NCI-H1436 treated with DMSO at 0.1 percent for 48 hours (cell line): ENCODE measurements at places on chromosomes 13 and 19.
A peak's percentile ranks its signal among the peaks of the same experiment; 100 is the strongest.

GRCh38 chr19:11191273-11191755 is 6.0 kb downstream of the KANK2 start:
- DNase-seq, result no peak

DNA sequence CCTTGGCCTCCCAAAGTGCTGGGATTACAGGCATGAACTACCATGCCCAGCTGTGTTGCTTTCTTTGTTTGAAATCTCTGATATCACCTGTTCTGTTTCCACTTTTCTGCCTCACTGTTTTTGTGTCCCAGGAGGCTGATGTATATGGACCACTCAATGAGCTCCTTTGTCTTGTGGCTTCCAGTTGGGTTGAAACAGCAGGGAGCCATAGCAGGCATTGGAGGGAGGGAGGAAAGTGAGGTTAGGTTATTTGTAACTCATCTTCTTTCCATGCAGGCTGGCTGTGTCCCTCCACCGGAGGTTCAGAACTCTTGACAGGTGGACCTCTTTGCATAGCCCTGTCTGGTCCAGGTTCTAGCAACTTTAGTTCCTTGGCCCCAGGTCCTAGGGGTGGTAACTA is 6.1 kb upstream of the CYP4F22 start:
- no peak for DNase-seq

DNA sequence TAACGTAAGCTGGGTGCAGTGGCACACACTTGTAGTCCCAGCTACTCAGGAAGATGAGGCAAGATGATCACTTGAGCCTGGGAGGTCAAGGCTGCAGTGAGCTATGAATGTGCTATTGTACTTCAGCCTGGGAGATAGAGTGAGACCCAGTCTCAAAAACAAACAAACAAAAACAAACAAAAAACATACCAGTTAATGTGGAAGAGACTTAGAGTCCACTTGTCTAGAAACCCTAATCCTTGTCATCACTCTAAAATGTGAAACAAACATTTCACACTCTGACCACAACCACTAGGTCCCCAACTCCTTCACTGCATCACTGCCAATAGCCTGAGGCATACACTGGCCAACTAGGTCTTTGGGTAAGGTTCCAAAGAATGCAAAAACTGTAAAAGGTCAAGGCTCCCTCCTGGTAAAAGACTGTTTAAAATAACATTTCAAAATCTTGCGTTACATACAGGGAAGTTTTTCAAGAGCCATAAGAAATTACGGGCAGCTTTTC is 28.6 kb upstream of the CYP2B6 start:
- no peak for DNase-seq

- DNase-seq, result no peak
These were observed 3.6 kb upstream of the HPN start for GRCh38 chr19:35037716-35038622.

DNA sequence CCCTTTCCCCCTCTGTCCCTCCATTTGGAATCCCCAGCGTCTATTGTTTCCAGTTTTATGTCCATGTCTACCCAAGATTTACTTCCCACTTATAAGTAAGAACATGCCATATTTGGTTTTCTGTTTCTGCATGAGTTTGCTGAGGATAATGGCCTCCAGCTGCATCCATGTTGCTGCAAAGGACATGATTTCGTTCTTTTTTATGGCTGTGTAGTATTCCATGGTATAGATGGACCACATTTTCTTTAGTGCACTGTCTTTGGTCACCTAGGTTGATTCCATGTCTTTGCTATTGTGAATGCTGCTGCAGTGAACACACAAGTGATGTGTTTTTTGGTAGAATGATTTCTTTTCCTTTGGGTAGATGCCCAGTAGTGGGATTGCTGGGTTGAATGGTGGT is 3.8 kb downstream of the ZNF555 start:
- DNase-seq, result no peak

DNA sequence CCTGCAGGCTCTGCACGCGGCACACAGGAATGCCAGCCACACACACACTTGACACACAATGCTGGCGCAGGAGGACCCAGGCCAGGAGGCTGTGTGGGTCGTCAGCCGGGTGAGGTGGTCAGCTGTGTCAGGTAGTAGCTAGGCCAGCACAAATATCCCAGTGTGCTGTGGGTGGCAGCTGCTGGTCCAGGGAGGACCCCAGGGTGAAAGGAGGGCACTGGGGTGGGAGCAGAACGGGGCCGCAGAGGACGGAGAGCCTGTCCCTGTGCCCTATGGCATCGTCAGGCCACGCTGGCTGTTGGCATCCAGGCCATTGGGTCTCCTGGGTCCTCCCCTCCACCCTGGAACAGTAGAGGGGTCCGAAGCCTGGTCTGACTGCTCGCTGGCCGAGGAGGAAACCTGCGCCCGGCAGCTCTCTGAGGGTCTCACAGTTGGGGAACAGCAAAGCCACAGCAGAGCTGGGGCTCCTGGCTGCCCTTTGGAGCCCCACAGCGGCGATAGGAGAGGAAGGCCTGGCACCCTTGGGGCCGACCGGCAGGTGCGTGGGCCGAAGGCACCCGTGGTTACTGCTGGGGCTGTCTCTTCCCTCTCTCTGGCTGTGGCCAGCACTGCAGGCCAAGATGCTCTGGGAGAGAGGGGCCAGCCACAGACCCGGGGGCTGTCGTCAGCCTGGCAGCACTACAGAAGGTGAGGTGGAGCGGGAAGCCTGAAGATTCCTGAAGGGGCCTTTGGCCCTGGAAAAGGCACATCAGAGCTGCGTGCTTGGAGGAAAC is 27.3 kb downstream of the C13orf46 start:
- no peak for DNase-seq

DNA sequence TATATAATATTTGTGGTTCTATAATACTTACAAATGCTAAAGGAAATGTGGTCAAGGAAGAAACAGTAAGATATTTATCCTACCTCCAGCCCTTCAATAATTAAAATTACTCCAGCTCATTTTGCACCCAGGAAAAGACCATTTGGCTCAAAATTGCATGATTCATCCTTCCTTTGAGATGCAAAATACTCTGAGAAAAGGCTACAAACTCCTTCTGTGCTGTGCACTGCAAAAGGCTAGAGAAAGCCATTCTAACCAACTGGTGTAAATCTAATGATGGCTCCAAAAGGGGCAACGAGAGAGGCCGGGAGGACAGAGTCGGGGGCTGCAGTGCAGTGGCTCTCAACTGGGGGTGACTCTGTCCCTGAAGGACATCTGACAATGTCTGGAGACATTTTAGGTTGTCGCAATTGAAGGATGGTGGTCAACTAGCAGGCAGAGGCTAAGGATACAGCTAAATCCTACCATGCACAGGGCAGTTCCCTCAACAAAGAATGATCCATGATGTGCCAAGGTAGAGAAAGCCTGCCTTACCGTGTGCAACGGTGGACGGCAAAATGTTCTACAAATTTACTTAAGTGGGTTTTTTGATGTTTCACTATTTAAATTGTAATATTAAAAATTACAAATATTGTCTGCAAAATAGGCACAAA is 32.6 kb downstream of the SLC7A1 start:
- DNase-seq, result no peak

GRCh38 chr19:18437491-18438330 is at the start of gene ISYNA1:
ISYNA1 (minus strand) TSS chr19:18438133; CDS start chr19:18437979, 154 bp downstream.
- DNase-seq, result no peak

DNA sequence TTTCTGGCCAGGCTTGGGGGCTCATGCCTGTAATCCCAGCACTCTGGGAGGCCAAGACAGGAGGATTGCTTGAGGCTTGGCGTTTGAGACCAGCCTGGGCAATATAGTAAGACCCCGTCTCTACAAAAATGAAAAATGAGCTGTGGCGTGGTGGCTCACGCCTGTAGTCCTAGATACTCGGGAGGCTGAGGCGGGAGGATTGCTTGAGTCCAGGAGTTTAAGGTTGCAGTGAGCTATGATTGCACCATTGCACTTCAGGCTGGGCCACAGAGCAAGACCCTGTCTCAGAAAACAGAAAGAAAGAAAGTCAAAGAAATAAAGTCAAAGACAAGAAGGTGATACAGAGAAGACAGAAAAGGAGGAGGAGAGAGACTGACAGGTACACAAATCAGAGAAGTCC is 2.5 kb upstream of the CACNG6 start:
- DNase-seq, result no peak

DNA sequence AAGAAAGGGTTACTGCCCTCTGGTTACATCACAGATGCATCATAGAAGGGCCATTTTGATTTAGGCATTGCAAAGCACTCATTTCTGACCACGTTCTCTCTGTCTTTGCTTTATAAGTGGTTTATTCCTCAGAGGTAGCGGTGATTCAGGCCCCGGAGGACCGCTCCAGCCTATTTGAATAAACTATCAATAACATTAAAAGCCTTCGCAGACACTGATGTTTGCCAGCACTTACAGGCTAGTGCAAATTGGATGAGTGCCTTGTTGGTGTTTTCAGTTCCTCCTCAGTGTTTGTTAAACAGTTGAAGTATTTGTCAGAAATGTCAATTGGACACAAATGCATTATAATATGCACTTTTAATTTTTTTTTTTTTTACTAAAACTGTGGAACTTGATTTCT is 120.2 kb downstream of the RXFP2 start:
- DNase-seq, result peak; percentile 21

DNA sequence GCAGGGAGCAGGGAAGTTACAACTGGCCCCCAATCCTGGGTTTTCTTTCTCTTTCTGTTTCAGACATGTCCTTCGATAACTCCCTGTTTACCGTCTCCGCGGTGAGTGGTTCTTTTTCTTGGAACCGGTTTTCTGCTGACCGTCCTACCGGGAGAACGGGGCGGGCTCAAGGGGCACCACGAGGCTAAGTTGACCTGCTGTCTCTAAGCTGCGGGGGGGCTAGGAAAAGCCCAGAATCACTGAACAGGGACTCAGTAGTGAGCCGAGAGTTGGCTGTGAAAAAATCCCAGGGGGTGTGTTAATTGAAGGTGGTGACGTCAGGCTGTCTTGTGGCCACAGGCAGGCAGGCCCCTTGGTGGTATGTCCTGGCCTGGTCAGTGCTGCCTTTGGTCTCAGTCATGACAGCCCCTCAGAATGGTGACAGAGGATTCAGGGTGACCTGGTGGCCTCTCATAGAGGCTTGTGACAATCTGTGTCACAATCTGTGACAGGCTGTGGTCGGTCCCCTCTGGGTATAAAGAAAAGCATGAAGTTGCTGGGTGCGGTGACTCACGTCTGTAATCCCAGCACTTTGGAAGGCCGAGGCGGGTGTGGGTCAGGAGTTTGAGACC is 8.1 kb upstream of the CARM1 start:
- DNase-seq, result no peak

GRCh38 chr13:66262330-66262729 is 967.8 kb downstream of the PCDH9 start:
- no peak for DNase-seq

DNA sequence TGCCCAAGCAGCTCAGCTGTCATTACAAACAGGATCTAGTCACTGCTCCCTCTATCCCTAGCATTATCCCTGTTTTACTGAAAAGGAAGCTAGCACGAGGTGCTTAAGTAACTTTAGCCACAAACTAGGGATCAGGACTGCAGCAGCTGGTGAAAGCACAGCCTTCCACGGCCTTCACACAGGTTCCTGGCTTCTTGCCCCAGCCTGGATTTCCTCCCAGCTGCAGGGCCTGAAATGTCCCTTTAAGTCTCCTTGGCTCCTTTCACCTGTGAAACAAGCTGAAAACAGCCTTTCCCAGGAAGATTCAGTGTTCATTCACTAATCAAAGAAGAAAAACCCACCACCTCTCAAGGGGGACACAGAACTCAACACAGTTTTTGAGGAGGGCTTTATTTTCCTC is 754.5 kb downstream of the DIAPH3 start:
- no peak for DNase-seq

- DNase-seq, result no peak
These were observed 49.0 kb downstream of the BRD4 start for GRCh38 chr19:15283141-15283883.

DNA sequence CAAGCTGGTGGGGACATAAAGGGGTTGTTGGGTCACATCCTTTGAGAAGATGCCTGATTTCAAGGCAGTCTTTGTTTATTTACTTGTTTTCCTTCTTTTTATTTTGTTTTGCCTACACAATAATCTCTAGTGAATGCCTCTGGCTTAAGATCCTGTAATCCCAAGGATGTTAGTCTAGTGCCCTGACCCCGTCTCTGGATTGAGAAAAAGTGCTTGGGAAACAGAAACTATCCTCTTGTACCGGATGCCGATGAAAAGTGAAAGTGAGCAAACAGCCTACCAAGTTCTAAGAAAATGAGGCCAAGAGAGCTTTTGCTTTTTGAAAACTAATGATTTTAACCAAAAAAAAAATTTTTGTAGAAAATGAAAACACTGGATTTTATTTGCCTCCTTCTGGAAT is 42.1 kb upstream of the C1QTNF9 start:
- no peak for DNase-seq

GRCh38 chr13:29547153-29547552 is 48.3 kb downstream of the SLC7A1 start:
- no peak for DNase-seq

DNA sequence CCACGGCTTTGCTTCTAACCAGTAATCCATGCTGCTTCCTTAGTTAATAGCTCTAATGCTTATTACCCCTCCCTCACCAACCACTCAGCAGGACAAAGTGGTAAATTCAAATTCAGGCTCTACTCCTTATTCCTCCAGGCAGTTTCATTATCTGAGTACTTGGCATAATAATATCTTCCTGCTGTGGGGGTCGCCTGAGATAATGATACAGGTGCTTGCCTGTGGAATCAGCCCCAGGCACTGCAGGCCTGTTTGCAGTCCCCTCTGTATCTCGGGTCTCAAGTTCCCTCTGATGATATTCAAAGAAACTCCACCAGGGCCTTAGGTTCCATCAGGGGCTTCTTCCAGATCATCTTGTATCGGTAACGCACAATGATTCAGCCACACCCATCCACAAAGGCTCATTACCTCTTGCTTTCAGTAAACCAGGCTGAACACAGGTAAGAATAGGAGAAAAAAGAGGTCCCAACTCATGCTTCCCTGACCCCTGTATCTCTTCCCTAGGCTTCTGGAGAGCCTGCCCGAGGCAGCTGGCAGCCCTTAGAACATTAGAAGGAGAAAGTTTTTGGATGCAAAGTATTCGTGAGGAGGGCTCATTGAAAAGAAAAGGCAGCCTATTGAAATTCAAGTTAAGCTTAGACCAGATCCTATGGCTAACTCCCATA is 14.3 kb upstream of the FOXO1 start:
- no peak for DNase-seq

GRCh38 chr19:1997353-1998233 is 17.9 kb downstream of the BTBD2 start:
- DNase-seq, result no peak

DNA sequence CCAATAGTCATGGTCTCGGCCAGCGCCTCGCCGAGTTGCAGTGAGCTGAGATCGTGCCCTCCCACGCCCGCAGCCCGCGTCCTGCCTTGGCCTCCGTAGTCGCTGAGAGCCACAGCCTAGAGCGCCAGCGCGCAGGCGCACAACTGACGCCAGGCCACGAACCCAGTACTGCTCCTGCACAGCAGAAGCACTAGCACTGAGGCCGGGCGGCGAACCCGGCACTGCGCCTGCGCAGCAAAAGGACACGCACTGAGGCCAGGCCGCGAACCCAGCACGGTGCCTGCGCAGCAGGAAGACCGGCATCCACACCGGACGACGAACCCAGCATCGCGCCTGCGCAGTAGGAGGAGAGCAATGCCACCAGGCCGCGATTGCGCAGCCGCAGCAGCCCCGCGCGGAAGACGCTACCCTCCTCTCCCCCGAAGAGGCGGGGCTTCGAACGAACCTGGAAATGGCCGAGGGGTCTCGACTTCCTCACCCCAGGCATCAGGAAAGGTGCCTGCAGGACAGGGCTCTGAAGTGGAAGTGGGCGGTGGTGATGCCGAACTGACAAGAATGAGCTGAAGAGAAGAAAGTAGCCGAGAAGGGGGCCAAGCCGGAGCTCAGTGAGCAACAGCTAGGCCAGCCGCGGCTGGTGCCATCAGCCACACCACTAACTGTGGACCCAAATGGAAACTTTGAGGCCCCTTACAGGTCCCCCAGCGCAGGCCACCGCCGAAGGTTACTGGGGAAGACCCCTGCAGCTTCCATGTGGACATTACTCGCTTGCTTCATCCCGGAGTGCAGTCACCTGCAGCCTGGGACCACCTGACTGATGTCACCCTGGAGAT is 7.5 kb downstream of the F10 start:
- DNase-seq, result no peak
